ENCODE measurements at places on chromosomes 3 and 15.

DNA sequence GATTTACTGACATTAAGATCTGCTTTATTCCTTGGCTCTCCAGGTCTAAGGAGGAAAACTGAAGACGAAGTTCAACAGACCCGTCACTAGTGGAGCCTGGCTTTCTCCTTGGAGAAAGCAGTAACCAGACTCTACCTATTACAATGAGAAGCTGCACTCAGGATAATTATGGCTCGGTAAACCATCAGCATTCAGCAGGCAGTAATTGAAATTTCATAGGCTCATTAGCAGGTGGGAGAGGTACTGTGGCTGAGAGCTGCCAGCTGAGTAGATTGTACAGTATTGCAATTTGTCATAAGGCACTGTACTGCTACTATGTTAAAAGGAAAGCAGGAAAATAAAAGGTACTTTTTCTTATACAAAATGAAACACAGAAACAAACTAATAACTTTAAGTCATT is 51.2 kb downstream of the CHAC1 start:
- no peak for DNase-seq
- peaks cover 41% of the 10 kb centered on the region for H3K36me3 ChIP-seq
- H3K4me3 ChIP-seq, result no peak overlapping the region
- H3K27ac ChIP-seq, result no peak overlapping the region

DNA sequence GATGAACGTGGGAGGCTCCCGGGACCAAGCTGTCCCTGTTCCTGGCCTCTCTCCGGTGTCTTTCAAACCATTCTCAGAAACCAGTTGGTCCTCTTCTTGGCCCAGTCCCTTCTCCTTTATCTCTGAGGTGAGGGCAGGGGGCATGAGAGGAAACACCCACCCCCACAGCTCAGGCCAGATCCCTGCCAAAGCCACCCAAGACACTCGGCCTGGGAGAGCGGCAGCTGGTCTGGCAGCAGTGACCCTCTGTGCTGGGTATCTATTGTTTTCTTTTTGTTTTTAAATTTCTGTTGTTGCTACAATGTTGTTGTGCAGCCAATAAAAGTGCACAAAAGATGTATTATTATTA is 27.3 kb downstream of the ACSBG1 start:
- peak; percentile 3 for DNase-seq
- H3K27ac ChIP-seq, result no peak overlapping the region
- H3K4me1 ChIP-seq, result no peaks in the 10 kb centered on the region
- no peak overlapping the region for H3K4me3 ChIP-seq
- H3K36me3 ChIP-seq, result no peaks in the 10 kb centered on the region

DNA sequence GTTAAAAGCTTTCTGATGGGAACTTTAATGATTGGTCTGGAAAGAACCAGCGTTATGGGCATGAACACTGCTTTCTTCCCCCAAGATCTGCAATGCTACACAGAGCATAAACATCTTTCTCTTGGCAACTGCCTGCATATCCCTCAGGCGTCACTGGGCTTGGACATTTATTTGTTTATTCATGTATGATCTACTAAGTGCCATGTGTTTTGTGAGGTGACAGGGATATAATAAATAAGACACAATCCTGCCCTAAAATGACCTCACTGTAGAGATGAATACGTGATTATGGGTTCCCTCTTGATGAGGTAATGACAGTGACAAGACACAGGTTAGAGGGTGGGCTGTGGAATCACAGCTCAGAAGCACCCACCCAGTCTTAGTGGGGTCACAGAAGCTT is 485.3 kb downstream of the PDCD6IP start:
- DNase-seq, result no peak
- no peaks in the 10 kb centered on the region for H3K4me1 ChIP-seq
- H3K27ac ChIP-seq, result no peak overlapping the region
- H3K36me3 ChIP-seq, result no peaks in the 10 kb centered on the region

- DNase-seq, result no peak
- no peak overlapping the region for H3K4me3 ChIP-seq
- H3K4me1 ChIP-seq, result peaks cover 3% of the 10 kb centered on the region
These were observed 7.5 kb upstream of the ST6GAL1 start for GRCh38 chr3:186922790-186923189.

DNA sequence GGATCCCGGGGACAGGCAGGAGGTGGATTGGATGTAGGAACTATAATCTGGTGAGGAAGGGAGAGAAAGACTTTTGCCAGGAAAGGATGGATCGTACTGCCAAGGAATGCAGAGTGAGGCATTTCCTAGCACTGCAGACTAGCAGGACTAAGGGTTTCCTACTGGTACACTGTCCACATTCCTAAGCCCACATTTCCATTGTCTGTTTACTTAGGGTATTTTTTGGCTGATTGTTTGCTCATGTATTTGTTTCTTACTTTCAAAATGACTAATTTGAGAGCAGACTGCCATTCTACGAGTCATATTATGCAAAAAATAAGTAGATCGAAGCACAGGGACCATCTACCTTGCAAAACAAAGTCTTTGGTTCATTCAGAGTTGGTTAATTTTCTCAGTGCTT is 1029.5 kb upstream of the NR2F2 start:
- no peak overlapping the region for H3K4me3 ChIP-seq
- no peak overlapping the region for H3K27ac ChIP-seq
- H3K27me3 ChIP-seq, result peaks cover 6% of the 10 kb centered on the region
- H3K36me3 ChIP-seq, result no peaks in the 10 kb centered on the region

DNA sequence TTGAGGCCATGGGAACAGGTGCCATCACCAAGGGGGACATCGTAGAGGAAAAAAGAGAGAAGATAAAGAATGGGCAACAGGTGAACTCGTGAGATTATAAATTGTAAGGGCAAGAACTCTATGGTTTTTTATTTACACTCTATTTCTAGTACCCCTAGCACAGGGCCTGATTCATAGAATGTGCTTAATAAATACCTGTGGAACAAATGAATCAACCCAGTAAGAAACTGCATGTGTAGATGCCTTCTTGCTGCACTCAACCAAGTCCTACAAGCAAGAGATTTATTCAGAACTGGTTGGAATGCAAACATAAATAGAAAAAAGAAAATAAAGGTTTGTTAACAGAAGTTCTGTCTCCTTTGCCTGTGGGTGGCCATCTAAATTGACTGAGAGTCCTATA is 18.7 kb upstream of the KPNA1 start:
- H3K27ac ChIP-seq, result no peak overlapping the region
- H3K4me3 ChIP-seq, result no peak overlapping the region
- H3K36me3 ChIP-seq, result peaks cover 88% of the 10 kb centered on the region
- H3K27me3 ChIP-seq, result no peaks in the 10 kb centered on the region
- no peak for DNase-seq

DNA sequence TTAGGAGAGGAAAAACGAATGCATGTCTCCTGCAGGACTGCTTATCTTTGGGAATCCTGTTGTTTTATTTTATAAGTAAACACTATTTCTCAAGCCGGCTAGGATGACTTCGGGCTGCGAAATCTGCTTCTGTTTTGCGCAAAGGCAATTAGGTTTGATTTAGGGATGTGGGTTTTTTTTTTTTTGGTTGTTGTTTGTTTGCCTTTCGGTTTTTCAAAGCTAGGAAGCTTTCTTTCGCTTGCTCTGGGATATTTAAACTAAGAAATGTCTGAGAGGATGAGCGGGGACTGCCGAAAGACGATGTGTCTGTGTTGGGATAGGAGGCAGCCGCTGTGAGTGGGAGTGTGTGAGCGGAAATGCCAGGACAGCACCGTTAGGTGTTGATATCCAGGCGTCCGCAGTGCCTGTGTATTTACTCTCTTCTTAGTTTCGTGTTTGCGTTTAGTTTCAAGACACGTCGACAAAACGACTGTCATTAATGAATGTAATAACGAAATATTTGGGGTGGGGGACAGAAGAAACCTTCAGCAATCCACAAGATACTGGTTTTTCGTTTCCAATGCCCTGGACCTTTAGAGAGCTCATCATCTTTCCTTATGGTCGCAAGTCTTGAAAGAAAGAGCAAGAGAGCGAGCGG is 604 bp downstream of the ISL2 start:
- H3K4me1 ChIP-seq, result peaks cover 66% of the 10 kb centered on the region
- H3K36me3 ChIP-seq, result peaks cover 28% of the 10 kb centered on the region
- H3K4me3 ChIP-seq, result peak overlapping the region; percentile 83
- no peak for DNase-seq
- H3K27me3 ChIP-seq, result peaks cover 58% of the 10 kb centered on the region

DNA sequence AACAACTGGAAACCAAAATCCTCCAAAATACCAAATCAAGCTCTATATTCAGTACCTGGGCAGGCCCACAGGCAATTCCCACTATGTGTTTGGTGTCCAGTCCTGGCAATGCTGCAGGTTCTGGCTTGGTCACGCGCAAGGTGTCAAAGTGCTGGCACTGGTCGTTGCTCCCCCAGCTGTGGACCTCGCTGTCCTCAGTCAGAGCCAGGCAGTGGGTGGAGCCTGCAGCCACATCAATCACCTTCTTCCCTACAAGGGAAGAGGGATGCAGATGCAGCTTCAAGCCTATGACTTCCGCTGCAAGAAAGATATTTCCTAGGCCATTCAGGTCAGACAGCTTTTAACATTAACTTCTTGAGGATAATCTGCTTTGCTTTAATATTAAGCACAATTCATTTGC is 61.3 kb downstream of the HERC2 start:
- H3K4me1 ChIP-seq, result no peaks in the 10 kb centered on the region
- H3K27ac ChIP-seq, result no peak overlapping the region
- H3K27me3 ChIP-seq, result no peaks in the 10 kb centered on the region
- DNase-seq, result no peak

DNA sequence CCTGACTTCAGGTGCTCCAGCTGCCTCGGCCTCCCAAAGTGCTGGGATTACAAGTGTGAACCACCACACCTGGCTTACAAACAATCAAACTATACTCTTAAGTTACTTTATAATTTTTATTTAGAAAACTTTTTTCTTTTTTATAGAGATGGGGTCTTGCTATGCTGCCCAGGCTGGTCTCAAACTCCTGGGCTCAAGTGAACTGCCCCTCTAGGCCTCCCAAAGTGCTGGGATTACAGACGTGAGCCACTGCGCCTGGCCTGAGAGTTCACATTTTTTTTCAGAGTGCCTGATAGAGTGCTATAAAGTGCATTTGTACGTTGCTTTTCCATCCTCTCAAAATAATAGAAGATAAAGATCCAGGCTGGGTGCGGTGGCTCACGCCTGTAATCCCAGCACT is 102.0 kb upstream of the TBL1XR1 start:
- no peak overlapping the region for H3K27ac ChIP-seq
- DNase-seq, result no peak
- no peaks in the 10 kb centered on the region for H3K27me3 ChIP-seq
- no peaks in the 10 kb centered on the region for H3K36me3 ChIP-seq
- no peaks in the 10 kb centered on the region for H3K4me1 ChIP-seq
- H3K4me3 ChIP-seq, result no peak overlapping the region

DNA sequence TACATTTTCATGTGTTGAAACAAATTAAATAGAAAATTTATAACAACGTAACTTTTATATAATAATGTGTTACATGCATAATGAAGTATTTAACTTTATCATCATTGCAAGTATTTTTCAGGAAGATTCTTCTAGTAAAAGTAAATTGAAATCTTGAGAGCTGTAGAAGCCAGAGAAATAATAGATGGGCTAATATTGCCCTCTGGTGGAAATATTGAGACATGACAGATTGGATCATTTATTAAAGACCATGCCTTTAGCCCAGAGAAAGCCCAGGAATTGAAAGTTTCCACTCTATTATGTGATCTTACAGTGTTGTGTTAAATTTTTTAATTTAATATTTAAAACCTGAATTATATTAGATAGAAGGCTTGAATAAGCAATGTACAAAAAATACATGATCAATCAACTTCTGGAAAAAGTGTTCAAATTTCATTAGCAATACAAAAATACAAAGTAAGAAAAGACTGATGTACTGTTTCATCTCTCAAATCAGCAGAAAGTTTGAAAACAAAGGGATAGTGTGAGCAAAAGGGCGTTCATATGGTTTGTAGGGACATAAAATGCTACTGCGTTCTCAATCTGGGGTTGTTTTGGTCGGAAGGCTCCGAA is 52.7 kb upstream of the SPTSSB start:
- H3K27ac ChIP-seq, result no peak overlapping the region
- no peaks in the 10 kb centered on the region for H3K36me3 ChIP-seq
- H3K4me1 ChIP-seq, result no peaks in the 10 kb centered on the region
- no peak overlapping the region for H3K4me3 ChIP-seq
- H3K27me3 ChIP-seq, result peaks cover 11% of the 10 kb centered on the region
- no peak for DNase-seq

- no peaks in the 10 kb centered on the region for H3K36me3 ChIP-seq
- no peak for DNase-seq
- H3K27me3 ChIP-seq, result no peaks in the 10 kb centered on the region
These were observed 205.6 kb downstream of the VGLL3 start for GRCh38 chr3:86785386-86785785.

DNA sequence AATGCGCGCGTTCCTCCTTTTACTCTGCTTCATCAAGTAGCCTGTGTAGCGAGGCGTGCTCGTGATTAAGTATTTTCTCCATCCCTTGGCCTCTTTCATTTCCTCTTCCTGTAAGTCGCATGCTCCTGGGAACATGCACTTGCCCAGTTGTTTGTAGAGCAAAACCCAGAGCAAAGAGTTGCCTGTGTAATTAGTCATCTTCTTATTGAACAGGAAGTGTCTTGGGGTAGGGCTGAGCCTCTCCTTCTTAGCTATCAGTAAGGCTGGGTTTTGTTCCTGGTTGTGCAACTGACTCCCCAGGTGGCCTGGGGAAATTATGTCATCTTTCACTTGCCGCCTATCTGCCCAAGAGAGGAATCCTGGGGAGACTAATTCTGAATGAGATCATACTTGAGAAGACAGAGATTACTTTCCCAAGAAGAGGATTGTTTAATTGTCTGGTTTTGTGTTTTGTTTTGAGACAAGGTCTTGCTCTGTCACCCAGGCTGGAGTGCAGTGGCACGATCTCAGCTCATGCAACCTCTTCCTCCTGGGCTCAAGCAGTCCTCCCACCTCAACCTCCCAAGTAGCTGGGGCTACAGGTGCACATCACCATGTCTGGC is 14.9 kb downstream of the LIPH start:
- H3K36me3 ChIP-seq, result peaks cover 3% of the 10 kb centered on the region
- H3K27me3 ChIP-seq, result no peaks in the 10 kb centered on the region
- H3K4me1 ChIP-seq, result peaks cover 16% of the 10 kb centered on the region
- H3K27ac ChIP-seq, result peak overlapping the region; percentile 85

DNA sequence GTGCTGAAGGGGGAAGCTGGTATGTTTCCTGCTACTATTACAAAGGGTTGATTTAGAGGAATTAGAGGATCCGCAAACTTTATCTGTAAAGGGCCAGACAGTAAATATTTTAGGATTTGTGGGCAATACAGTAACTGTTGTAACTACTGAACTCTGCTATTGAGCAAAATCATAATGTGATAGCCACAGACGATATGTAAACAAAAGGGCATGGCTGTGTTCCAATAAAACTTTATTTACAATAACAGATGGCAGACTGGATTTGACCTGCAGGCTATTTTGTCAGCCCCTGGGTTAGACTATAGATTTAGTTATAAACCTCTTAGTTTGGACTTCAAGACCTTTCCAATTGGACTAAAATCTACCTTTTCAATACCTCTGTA is 27.8 kb upstream of the KCNMB2 start:
- no peaks in the 10 kb centered on the region for H3K4me1 ChIP-seq
- no peak overlapping the region for H3K4me3 ChIP-seq
- DNase-seq, result no peak
- no peaks in the 10 kb centered on the region for H3K27me3 ChIP-seq
